ENCODE measurements at places on chromosomes 13 and 19. TPM values are rescaled to one million over a fixed set of nuclear protein-coding genes. Genes with fewer than 3 reads are reported as not detected.

PRR36 gene
- 0.07 TPM for total RNA-seq

ZNF667 gene
- 8.6 TPM for total RNA-seq

NLRP7 gene
- not detected for total RNA-seq

LGALS14 gene
- not detected for total RNA-seq

KLHL1 gene
- total RNA-seq: not detected

CYP2F1 gene
- total RNA-seq: not detected

N4BP2L1 gene
- 1.2 TPM for total RNA-seq

CDX2 gene
- total RNA-seq: not detected

WDR83 gene
- total RNA-seq: 15.9 TPM

CYP2S1 gene
- total RNA-seq: 2.0 TPM

GRCh38 chr19:3100747-3101730 lies 6.9 kb downstream of the GNA11 start:
- H3K27me3 ChIP-seq: no peaks in the 10 kb centered on the region
- no peak overlapping the region for H3K4me3 ChIP-seq
- H3K36me3 ChIP-seq: no peaks in the 10 kb centered on the region
- DNase-seq: no peak
- no peak overlapping the region for H3K27ac ChIP-seq

- H3K27me3 ChIP-seq: no peaks in the 10 kb centered on the region
- peaks cover 36% of the 10 kb centered on the region for H3K4me1 ChIP-seq
- no peaks in the 10 kb centered on the region for H3K36me3 ChIP-seq
- DNase-seq: no peak
- H3K27ac ChIP-seq: peak overlapping the region; percentile 75
Observed at GRCh38 chr19:45103156-45103507, 10.2 kb downstream of the PPP1R37 start.

DNA sequence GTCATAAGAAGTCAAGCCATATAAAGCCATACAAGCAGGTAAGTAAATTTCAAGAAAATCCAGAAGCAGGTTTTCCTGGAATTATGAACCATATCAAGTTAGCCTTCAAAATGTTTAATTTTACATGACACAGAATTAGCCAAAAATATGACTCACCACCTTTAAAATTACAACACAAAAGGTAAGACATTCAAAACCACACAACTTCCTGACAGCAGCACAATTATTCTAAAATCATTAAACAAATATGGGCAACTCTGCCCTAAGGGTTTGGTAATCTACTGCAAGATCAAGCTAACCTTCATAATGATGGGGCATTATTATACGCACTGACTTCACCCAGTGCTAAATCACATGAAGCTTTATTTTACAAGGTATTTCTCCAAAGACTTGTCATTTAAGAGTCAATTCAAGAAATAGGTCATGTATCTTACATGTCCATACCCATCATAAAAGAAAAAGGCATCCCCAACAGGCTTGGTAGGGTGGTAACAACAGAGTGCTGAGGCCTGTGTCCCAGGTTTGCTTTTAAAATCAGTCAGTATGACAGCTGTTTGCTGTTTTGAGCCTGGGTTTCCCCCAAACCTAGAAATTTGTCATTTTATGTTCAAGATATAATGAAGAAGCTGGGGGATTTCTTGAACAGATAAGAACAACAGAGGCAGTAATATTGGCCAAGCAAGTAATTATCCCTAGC lies 15.2 kb downstream of the RCBTB1 start:
- no peaks in the 10 kb centered on the region for H3K36me3 ChIP-seq
- no peaks in the 10 kb centered on the region for H3K27me3 ChIP-seq
- no peak overlapping the region for H3K27ac ChIP-seq
- no peak for DNase-seq

DNA sequence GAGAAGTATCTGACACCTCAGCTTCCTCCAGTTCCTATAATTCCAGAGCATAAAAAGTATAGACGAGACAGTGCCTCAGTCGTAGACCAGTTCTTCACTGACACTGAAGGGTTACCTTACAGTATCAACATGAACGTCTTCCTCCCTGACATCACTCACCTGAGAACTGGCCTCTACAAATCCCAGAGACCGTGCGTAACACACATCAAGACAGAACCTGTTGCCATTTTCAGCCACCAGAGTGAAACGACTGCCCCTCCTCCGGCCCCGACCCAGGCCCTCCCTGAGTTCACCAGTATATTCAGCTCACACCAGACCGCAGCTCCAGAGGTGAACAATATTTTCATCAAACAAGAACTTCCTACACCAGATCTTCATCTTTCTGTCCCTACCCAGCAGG lies 3.1 kb downstream of the KLF5 start:
- no peak overlapping the region for H3K27ac ChIP-seq
- no peaks in the 10 kb centered on the region for H3K4me1 ChIP-seq
- no peak for DNase-seq
- H3K36me3 ChIP-seq: no peaks in the 10 kb centered on the region
- H3K4me3 ChIP-seq: no peak overlapping the region
- H3K27me3 ChIP-seq: peaks cover 63% of the 10 kb centered on the region

- no peak overlapping the region for H3K27ac ChIP-seq
- no peak for DNase-seq
- no peaks in the 10 kb centered on the region for H3K4me1 ChIP-seq
- no peaks in the 10 kb centered on the region for H3K27me3 ChIP-seq
- H3K4me3 ChIP-seq: no peak overlapping the region
- H3K36me3 ChIP-seq: peaks cover 27% of the 10 kb centered on the region
Observed at GRCh38 chr19:8468761-8469373, 24.1 kb downstream of the HNRNPM start.

GRCh38 chr13:40109351-40109844 lies 453.9 kb downstream of the COG6 start:
- DNase-seq: no peak
- no peaks in the 10 kb centered on the region for H3K27me3 ChIP-seq
- H3K4me3 ChIP-seq: no peak overlapping the region
- no peak overlapping the region for H3K27ac ChIP-seq

- H3K27ac ChIP-seq: no peak within 1 kb of the TSS
- H3K27me3 ChIP-seq: peaks cover 12% of the 10 kb centered on the region
- peak; percentile 72 for DNase-seq
- no peaks in the 10 kb centered on the region for H3K36me3 ChIP-seq
- peaks cover 19% of the 10 kb centered on the region for H3K4me1 ChIP-seq
Observed at GRCh38 chr19:11538232-11539036, at the start of gene CNN1. CNN1 (plus strand) TSS chr19:11538851; CDS start chr19:11538928, 77 bp downstream.

- H3K4me1 ChIP-seq: peaks cover 18% of the 10 kb centered on the region
- DNase-seq: no peak
- peak overlapping the region; percentile 52 for H3K4me3 ChIP-seq
- no peak overlapping the region for H3K27ac ChIP-seq
- peaks cover 21% of the 10 kb centered on the region for H3K27me3 ChIP-seq
Observed at GRCh38 chr19:34480491-34480890, 1.1 kb upstream of the WTIP start.

DNA sequence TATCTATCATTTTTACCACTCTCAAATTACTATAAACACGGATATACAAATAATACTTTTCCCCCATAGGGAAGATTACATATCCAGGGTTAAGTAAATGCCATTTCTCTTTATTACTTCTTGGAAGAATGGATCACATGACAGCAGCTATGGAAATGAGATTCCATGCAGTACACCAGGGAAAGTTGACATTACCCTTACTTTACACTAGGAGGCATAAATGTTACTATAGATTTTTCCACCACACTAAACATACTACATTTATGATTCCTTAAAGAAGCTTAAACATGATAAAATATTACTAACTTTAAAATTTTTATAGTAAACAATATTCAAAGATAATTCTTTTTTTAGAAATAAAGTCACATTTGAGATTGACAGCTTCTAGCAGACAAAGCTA lies 611.4 kb downstream of the PCDH9 start:
- DNase-seq: peak; percentile 7
- no peaks in the 10 kb centered on the region for H3K36me3 ChIP-seq
- H3K4me1 ChIP-seq: no peaks in the 10 kb centered on the region
- no peak overlapping the region for H3K4me3 ChIP-seq
- no peak overlapping the region for H3K27ac ChIP-seq
